ENCODE measurements at places on chromosomes 7 and 10. TPM values are rescaled to one million over a fixed set of nuclear protein-coding genes. Genes with fewer than 3 reads are reported as not detected.

DNA sequence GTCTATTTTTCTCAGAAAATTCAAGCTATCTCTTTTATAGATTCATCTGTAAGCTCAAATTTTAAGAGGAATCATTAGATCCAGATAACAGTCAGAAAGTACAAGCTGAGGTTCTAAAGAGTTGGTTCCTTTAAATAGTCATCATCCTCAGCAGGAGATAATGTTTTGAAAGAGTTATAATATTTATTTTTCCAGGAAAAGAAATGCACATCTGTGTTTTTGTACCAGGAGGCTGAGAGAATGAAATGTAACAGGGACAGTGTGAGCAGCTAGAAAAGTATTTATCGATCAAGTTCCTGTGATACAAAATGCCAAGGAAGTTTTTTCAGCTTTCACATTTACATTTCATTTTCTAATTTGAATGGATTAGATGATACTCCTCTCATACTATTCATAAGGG, 120.2 kb upstream of the LRRTM3 start:
- no peak for DNase-seq

GRCh38 chr10:17109475-17110207, 20.0 kb downstream of the CUBN start:
- DNase-seq: peak; percentile 64

GRCh38 chr10:102344067-102344466, 51.4 kb upstream of the NFKB2 start:
- DNase-seq: peak; percentile 66

- no peak for DNase-seq
Observed at GRCh38 chr7:139916717-139917395, 87.8 kb downstream of the TBXAS1 start.

Gene FAM25C
- not detected for total RNA-seq
